ENCODE measurements at places on chromosomes 1 and 21.

- no peak for DNase-seq
- no peak overlapping the region for H3K4me3 ChIP-seq
- H3K27ac ChIP-seq = no peak overlapping the region
- no peaks in the 10 kb centered on the region for H3K27me3 ChIP-seq
- no peaks in the 10 kb centered on the region for H3K4me1 ChIP-seq
- no peaks in the 10 kb centered on the region for H3K36me3 ChIP-seq
Measured at GRCh38 chr1:82343381-82343780, 542.6 kb downstream of the ADGRL2 start.

- no peaks in the 10 kb centered on the region for H3K36me3 ChIP-seq
- H3K27ac ChIP-seq = peak overlapping the region; percentile 79
- H3K27me3 ChIP-seq = no peaks in the 10 kb centered on the region
- peaks cover 27% of the 10 kb centered on the region for H3K4me1 ChIP-seq
- DNase-seq = peak; percentile 45
Measured at GRCh38 chr1:10693497-10694273, 102.8 kb downstream of the CASZ1 start.

DNA sequence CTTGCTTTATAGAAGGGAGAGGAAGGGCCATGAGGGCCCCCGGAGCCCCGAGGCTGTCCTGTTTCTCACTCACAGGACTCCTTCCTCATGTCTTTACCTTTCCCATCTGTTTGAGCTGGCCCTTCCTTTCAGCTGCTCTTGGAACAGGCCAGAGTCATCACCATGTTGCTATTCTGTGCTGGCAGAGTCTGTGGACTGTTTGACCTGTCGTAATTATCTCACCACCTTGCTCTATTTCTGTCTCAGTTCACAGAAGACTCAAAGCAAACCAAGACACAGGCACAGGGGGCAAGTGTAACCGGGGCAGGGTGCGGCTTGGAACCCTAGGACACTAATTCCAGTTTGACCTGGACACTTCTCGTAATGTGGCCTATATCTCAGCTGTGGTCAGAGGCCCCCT, 104.3 kb upstream of the CD34 start:
- H3K4me3 ChIP-seq = no peak overlapping the region
- no peaks in the 10 kb centered on the region for H3K27me3 ChIP-seq
- no peak for DNase-seq
- no peaks in the 10 kb centered on the region for H3K36me3 ChIP-seq
- no peak overlapping the region for H3K27ac ChIP-seq

DNA sequence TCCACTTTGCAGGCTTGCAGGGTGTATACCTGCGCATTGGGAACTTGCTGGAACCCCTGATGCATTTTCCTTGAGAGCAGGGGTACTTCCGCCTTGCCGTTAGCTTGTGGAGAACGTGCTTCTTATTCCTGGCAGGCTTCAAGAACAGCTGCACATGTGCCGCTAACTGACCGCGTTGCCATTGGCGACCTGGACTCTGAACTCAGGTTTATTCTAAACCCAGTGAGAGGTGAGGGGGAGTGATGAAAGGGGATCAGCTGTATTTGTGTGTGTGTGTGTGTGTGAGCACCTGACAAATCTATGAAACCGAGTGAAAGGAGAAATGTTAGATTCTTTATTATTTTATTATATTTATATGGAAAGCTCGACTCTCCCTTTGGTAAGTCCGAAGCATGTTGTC, 128.6 kb downstream of the HUNK start:
- H3K4me1 ChIP-seq = no peaks in the 10 kb centered on the region
- no peak overlapping the region for H3K27ac ChIP-seq
- DNase-seq = no peak
- no peak overlapping the region for H3K4me3 ChIP-seq
- no peaks in the 10 kb centered on the region for H3K36me3 ChIP-seq
- no peaks in the 10 kb centered on the region for H3K27me3 ChIP-seq

DNA sequence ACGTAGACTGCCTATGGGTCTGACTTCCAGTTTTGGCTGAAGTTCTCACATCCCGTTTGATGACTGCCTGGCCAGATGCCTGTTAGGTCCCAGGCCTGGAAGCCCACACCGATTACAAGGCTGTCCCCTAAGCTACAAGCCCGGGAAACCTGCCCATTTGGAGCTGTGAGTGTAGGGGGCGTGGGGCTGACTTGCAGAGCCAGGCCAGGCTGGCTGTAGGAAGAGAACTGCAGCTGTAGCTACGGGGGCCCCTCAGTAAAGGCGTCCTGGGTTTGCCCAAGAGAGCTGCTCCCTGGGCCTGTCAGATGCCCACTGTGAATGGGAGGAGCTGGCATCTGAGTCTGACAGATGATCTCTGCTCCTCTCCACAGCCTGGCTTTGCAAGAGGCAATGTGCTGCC, 199.7 kb downstream of the CAMTA1 start:
- no peak for DNase-seq
- H3K27me3 ChIP-seq = no peaks in the 10 kb centered on the region
- H3K36me3 ChIP-seq = no peaks in the 10 kb centered on the region

DNA sequence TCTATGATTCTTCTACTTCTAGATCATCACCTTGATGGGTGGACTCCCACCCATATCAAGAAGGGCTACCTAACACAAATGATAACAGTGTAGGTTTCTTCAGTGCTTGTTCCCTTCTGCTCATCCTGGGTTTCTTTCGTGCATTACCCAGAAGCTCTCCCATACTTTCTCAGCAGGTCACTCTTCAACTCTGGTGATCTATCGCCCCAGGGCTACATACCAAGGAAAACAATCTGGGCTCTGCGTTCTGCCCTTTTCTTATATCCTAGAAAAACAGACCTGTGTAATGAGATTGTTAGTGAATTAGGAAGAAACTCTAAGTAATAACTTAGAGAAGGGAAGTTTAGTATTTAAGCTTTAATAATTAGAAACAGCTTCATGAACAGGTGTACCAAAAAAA, 370.6 kb upstream of the SPAG17 start:
- H3K36me3 ChIP-seq = no peaks in the 10 kb centered on the region
- H3K27me3 ChIP-seq = no peaks in the 10 kb centered on the region
- H3K4me1 ChIP-seq = no peaks in the 10 kb centered on the region

DNA sequence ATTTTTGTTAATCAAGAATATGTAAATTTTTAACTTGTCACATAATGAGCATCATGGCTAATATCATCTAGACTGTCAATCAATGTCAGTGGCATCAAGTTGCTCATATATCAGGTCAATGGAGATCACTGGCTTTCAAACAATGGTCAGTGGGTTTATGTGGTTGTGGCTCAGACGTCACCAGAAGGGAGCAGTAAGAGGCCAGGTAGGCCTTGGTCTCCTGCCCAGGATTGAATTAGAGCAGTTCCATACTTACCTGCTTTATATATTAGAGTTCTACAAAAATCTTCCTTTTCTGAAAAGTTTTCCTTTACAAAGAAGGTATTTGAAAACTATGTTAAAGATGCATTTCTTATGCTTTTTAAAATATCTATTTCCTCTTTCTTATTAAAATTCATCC, 206.3 kb upstream of the B3GALT2 start:
- no peaks in the 10 kb centered on the region for H3K36me3 ChIP-seq
- no peaks in the 10 kb centered on the region for H3K4me1 ChIP-seq
- no peak for DNase-seq
- no peaks in the 10 kb centered on the region for H3K27me3 ChIP-seq
- H3K4me3 ChIP-seq = no peak overlapping the region
- H3K27ac ChIP-seq = no peak overlapping the region

GRCh38 chr1:68442822-68443556, 6.8 kb downstream of the RPE65 start:
- H3K4me3 ChIP-seq = no peak overlapping the region
- no peaks in the 10 kb centered on the region for H3K4me1 ChIP-seq

DNA sequence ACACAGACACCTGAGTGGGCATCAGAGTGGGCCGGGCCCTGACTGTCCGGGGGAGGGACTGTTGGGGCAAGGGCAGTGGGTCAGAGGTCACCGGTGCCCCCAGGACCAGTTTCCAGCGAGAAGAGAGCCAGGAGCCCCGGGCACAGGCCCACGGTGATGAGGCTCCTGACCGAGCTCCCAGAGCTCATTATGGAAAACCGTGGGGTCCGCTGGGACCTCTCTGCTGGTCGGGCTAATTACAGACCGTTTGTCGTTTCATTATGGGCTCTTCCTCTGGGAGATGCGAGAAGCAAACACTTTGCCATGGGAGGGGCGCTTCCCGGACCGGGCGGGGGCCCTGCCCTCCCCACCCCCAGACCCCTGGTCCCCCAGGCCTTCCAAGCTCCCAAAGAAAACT, 12.0 kb upstream of the TTLL10 start:
- H3K36me3 ChIP-seq = no peaks in the 10 kb centered on the region
- H3K27ac ChIP-seq = no peak overlapping the region
- H3K4me1 ChIP-seq = peaks cover 17% of the 10 kb centered on the region
- H3K4me3 ChIP-seq = no peak overlapping the region
- H3K27me3 ChIP-seq = no peaks in the 10 kb centered on the region
- DNase-seq = no peak

DNA sequence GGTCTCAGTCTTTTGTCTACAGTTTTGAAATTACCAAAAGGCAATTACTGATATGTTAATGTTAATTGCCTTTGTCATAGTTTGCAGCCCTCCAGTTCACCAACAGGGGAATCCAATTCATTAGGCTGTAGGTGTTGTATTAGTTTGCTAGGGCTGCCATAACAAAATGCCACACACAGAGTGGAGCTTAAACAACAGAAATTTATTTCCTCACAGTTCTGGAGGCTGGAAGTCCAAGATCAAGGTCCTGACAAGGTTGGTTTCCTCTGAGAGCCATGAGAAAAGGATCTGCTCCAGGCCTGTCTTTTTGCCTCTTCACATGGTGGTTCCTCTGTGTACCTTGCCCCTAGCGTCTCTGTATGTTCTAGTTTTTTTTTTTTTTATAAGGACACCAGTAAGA, 1.3 kb downstream of the RTCA start:
- no peaks in the 10 kb centered on the region for H3K4me1 ChIP-seq
- no peaks in the 10 kb centered on the region for H3K27me3 ChIP-seq
- no peak overlapping the region for H3K4me3 ChIP-seq
- DNase-seq = no peak

DNA sequence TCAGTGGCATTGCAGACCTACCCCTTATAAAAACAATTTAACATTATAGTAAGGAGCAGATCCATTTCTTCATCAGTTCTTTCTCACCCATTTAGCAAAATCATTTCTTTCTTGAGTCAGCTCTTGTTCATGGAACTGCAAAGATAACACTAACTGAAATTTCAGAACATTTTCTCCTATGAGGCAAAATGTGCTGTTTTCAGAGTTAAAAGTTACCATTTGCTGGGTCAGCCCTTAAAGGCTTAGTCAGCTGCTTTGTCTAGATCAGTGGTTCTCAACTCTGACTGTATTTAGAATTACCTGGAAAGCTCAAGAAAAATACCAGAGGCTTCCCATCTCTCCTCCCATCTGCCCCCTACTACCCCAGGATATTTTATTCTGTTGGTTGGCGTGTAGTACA, 12.2 kb downstream of the METTL13 start:
- H3K4me1 ChIP-seq = peaks cover 4% of the 10 kb centered on the region
- no peak overlapping the region for H3K4me3 ChIP-seq
- DNase-seq = no peak
- peaks cover 35% of the 10 kb centered on the region for H3K36me3 ChIP-seq
- H3K27ac ChIP-seq = no peak overlapping the region

DNA sequence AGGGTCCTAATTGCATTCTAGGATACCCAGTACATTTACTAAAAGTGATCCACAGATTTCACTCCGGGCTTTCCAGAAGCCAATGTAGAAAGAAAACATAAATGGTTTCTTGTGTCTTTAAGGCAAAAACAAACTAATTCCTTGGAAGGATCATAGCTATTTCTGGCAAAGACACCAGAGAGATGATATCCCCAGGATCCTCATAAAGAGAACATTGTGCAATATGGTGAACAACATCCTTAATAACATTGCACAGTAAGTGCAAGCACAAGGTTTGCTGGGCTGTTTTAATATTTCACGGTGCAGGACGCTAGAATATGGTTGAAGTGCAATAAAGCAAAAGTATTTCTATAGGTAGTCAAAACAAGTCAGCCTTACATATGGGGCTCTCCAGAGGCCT, 83.0 kb downstream of the NTPCR start:
- no peak for DNase-seq
- no peaks in the 10 kb centered on the region for H3K36me3 ChIP-seq
- H3K4me1 ChIP-seq = no peaks in the 10 kb centered on the region
- no peaks in the 10 kb centered on the region for H3K27me3 ChIP-seq
- H3K27ac ChIP-seq = no peak overlapping the region

DNA sequence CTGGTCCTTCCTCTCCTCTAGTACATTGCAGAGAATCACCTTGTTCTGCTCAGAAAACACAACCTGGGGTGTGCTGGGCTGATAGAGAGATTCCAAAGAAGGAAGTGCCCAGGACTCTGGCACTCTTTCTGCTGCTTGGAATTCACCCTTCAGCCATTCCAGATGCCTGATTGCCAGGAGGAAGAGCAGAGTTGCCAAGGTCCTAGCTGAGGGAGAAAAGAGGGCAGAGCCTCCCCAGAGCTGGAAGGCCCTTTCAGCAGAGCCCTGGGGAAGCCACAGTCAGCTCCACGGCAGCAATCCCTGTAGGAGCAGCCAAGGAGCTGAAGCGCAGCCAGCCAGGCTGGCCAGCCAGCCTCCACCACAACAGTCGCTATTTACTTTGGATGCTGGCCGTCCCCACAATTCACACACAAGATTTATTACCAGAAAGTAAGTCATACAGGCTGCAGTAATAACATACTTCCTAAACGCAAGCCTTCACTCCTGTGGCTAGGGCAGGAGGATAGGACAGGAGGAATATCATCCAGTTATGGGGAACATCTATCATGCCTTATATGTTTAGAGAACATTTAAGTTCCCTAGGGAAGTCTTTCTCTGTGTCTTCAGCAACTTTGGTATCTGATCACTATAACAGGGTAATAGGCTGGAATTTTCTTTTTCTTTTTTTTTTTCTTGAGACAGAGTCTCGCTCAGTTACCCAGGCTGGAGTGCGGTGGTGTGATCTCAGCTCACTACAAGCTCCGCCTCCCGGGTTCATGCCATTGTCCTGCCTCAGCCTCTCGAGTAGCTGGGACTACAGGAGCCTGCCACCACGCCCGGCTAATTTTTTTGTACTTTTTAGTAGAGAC, 36.6 kb upstream of the SLC44A3 start:
- peak; percentile 28 for DNase-seq
- H3K36me3 ChIP-seq = no peaks in the 10 kb centered on the region
- no peak overlapping the region for H3K4me3 ChIP-seq
- H3K27ac ChIP-seq = peak overlapping the region; percentile 47
- no peaks in the 10 kb centered on the region for H3K27me3 ChIP-seq

DNA sequence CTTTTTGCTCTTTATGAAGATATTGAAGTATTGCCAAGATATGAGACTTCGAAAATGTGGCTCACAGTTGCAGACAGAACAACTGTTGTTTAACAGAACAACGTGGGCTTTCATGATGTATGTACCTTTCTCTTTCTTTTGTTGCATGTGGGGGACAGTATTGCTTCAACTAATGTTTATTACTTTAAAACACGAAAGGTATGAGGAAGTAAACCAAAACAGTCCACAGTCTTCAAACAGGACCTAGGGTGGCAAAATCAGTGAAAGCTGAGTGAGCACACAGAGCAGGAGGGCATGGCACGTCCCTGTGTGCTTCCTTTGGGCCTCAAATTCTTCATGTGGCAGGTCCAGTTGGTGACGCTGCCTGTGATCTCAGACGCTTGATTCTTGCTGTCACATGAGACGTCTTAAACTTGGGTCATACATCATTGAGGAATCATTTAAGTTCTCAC, 7.8 kb upstream of the CHAF1B start:
- H3K4me3 ChIP-seq = no peak overlapping the region
- peaks cover 9% of the 10 kb centered on the region for H3K4me1 ChIP-seq
- H3K36me3 ChIP-seq = peaks cover 37% of the 10 kb centered on the region
- H3K27me3 ChIP-seq = no peaks in the 10 kb centered on the region
- no peak for DNase-seq
- H3K27ac ChIP-seq = no peak overlapping the region

GRCh38 chr1:228120857-228121489, 11.9 kb upstream of the MRPL55 start:
- H3K36me3 ChIP-seq = no peaks in the 10 kb centered on the region
- no peak overlapping the region for H3K4me3 ChIP-seq

GRCh38 chr1:112257043-112257835, 138.8 kb upstream of the CTTNBP2NL start:
- no peaks in the 10 kb centered on the region for H3K4me1 ChIP-seq
- no peak for DNase-seq
- H3K36me3 ChIP-seq = no peaks in the 10 kb centered on the region
- no peaks in the 10 kb centered on the region for H3K27me3 ChIP-seq

All from thyroid gland (tissue), 4 donors.